GM06990 (cell line): ENCODE measurements at places on chromosomes 2 and 18.

DNA sequence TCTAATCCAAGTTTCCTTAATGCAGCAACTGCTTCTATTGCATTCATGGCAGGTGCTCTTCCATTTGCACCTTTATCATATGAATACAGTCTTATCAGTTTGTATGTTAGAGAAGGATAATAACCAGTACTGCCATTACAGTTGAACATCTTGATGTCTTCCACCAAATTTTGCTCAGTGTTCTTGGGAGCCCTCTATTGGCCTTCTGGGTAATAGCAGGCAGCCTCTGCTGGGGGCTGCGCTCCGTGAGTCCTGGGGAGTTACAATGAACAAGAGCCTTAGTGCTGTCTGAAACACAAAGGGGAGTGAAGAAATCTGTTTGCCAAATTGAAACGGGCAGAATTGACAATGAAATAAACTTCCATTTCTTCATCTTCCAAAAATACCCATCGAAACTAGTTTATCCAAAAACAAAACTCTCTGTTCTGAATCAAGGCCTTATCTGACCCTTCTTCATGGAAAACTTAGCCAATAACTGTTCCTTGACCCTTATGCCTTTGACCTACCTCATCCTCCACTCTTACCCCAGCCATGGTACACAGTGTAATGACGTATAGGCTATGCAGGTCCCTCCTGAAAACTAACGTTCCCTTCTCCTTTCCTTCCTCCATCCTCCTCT lies 79.9 kb downstream of the ALK start:
- DNase-seq, result no peak

- no peak for DNase-seq
These were observed 52.2 kb downstream of the C1QL2 start for GRCh38 chr2:119106301-119106897.

GRCh38 chr2:12728221-12728777 lies 11.6 kb downstream of the TRIB2 start:
- DNase-seq, result peak; percentile 76

GRCh38 chr2:173740639-173741038 lies 224.5 kb downstream of the SP3 start:
- no peak for DNase-seq

- no peak for DNase-seq
These were observed 31.7 kb upstream of the SIX3 start for GRCh38 chr2:44909831-44910230.

DNA sequence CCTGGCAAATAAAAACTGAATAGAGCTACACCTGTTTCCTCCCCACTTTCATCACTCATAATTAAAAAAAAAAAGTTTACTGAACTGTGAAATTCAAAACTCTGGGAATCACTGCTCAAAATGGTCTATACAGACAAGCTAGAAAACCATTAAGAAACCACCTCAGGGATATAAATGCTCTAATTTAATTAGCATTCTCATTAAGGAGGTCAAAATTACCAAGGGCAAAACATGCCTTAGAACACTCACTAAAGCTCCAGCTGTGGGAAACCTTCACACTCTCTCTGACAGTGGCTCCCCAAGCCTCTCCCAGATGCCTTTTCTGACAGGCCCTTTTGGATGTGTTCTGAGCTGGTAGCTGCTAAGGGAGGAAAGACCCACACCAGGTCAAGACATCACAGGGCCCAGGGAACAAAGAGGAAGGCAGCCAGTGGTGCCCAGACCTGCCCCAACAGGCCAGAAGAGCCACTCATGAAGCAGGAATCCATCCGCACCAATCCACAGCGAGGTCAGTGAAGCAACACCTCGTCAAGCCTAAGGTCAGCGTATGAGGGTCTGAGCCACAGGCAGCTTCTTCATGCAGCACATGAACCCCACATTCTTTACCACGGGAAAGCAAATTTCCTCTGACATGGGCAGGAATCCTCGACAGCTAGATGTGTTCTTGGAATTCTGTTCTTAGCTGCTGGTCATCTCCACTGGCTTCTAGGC lies 35.6 kb downstream of the XDH start:
- DNase-seq, result no peak

GRCh38 chr2:232488721-232489300 lies 1.2 kb upstream of the ECEL1 start:
- DNase-seq, result no peak

DNA sequence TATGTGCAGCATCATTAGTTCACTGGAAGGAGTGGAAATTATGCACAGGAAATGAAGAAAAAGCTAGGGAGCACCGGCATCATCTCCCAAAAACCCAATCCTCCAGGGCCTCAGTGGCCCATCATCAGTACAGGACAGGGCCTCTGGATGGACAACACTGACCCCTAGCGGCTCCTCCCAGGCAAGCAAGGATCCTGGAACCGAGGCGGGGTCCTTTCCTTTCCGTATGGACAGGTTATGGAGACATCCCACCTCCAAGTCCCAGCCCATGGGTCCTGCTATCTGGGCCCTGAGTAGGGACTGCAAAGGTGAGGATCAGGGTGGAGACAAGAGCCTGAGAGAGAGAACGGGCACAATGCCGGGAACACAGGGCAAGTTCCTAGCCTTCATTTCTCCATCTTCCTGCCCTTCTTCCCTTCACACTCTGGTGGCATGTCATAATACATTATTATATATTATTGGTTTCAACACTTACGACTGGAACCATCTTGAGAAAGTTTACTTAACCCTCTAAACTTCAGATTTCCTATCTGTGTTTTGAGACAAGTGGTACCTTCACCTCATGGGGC lies 68.2 kb downstream of the ZNF516 start:
- no peak for DNase-seq
